ENCODE measurements at places on chromosomes 3 and 15.

GRCh38 chr3:174716956-174717505 lies 142.1 kb upstream of the NAALADL2 start:
- no peak for DNase-seq

GRCh38 chr3:22843854-22844253 lies 359.3 kb upstream of the UBE2E2 start:
- DNase-seq = no peak

GRCh38 chr3:33732394-33732793 lies 14.3 kb upstream of the CLASP2 start:
- DNase-seq = no peak

DNA sequence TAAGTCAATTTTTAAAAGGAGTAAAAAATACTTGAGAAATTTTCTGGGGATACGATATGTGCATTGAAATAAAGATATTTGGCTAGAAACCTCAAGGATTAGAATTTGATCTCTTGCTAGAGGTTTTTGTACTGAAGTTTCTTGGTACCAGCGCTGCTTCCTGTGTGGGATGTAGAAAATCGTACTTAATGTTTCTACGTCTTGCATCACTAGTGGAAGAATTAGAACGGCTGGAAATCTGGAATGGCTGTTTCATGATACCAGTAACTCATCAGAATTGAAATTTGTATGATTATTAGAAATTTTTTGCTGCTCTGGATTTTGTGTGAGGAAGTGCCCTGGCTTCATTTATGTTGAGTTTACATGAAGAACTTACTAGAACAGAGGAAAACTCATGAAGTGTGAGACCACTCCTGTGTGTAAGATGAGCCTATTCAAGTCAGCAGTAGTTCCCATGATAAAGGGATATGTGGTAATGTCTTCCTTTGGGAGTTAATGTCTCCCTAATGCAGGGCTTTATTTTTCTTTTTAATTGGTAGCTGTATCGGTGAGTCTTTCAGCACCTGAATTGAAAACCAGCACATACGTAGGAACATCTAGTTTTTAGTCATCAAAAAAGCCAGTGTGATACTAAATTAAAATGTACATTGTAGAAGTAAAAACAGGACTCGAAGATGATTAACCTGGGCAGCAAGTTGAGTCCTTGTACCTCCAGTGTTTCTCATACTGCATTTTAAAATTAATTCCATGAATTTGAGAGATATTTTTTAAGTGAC lies 3.2 kb downstream of the KBTBD8 start:
- DNase-seq = no peak

- DNase-seq = no peak
Observed at GRCh38 chr15:29638781-29639180, 183.5 kb downstream of the TJP1 start.

DNA sequence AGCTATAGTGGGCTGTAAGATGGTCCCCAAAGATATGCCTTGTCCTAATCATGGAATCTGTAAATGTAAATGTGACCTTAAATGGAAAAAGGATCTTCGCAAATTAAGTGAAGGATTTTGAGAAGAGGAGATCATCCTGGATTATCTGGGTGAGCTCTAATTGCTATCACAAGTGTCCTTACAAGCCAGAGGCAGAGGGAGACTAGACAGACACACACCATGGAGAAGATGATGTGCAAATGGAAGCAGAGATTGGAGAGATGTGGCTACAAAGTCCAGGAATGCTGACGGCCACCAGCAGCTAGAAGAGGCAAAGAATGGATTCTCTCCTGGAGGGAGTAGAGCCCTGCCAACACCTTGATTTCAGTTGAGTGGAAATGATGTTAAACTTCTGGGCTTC lies 102.3 kb upstream of the PROK2 start:
- no peak for DNase-seq

- no peak for DNase-seq
Observed at GRCh38 chr15:72285927-72286516, 13.7 kb upstream of the PARP6 start.

GRCh38 chr15:66566963-66567531 lies 1.2 kb upstream of the LCTL start:
- DNase-seq = no peak

DNA sequence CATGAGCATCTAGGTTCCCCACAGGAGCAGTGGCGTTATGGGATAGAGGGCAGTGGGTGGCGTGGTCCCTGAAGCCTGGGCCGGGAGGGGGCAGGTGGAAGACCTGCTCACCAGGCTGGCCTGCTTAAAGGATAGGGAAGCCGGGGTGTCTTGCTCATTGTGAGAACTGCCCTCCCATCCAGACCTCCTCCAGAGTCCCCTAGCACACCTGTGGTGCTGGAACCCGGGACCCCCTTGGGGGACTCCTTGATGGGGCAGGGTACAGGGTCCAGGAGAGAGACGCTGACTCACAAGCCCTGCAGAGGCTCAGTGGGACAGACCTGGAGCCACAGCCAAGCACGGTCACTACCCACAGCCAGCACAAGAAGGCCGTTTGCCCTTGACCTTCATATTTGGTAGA lies 2.8 kb upstream of the RHCG start:
- DNase-seq = no peak

GRCh38 chr15:92886042-92886537 lies 14.0 kb upstream of the CHD2 start:
- DNase-seq = no peak

GRCh38 chr3:28250999-28251398 lies 9.6 kb downstream of the CMC1 start:
- DNase-seq = no peak

GRCh38 chr15:64232400-64232799 lies 69.6 kb upstream of the PPIB start:
- no peak for DNase-seq

GRCh38 chr15:96345560-96346399 lies 15.3 kb downstream of the NR2F2 start:
- no peak for DNase-seq

DNA sequence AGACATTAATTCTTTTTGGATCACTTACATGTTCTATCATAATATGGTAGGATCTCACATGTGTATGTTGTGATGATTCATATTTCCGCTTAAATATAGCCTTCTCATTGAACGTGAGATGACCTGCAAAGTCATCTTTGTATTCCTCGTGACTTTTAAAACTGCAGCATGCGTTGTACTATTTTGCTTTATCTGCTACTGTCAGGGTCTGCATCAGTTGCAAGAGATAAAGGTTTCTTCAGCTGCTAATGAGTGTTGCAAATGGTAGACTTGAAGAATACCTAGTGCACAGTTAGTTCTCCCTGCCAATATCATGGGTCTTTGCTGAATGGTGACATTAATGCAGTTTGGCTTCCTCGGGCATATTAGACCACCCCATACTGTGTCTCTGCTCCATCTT lies 31.8 kb downstream of the REC114 start:
- DNase-seq = no peak

GRCh38 chr15:84976746-84977345 lies 4.8 kb upstream of the PDE8A start:
- no peak for DNase-seq

DNA sequence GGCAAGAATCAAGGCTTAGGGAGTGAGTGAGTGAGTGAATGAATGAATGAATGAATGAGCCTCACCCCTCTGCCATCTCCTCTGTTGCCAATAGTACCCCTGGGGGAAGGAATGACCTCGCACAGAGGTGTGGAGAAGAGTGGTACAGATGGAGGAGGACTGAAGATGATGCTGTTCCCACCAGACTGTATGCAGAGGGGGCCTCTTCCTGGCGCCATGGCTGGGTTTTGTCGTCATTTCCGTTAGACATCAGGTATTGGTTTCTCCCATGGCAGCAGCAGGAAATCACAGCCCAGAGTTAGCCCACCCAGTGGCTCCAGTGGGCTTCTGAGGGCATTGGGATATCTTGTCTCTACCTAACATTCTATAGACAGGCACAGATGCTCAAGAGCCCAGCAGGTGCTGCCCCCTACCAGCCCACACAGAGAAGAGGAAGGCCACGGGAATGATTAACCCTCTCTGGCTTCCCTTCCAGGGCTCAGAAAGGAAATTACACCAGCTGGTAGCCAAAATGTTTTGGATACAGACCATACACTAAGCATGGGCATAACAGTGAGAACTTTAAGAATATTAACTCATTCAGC lies 109.8 kb upstream of the SLC6A11 start:
- DNase-seq = no peak

- no peak for DNase-seq
Observed at GRCh38 chr3:27089645-27090044, 279.5 kb downstream of the NEK10 start.

- DNase-seq = no peak
Observed at GRCh38 chr15:56744701-56745683, 11.7 kb upstream of the ZNF280D start.

DNA sequence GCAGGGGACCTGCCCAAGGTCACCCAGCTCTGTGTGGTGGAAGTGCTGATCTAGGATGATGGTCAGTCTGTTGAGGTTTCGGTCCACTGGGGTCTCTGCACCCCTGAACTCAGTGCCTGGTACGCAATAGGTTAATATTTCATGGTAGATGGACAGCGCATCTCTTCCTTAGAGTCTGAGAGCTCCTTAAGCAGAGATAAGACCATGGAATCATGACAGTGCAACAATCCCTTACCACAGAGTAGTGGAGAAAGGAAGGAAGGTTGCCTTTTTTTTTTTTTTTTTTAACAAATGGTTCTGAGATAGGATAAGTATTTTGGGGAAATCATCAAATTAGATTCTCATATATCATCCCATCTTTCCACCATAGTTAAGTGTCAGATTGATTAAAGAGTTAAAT lies 79.8 kb upstream of the SLC6A1 start:
- no peak for DNase-seq

- no peak for DNase-seq
Observed at GRCh38 chr3:198081421-198081844, 121.4 kb downstream of the LMLN start.

DNA sequence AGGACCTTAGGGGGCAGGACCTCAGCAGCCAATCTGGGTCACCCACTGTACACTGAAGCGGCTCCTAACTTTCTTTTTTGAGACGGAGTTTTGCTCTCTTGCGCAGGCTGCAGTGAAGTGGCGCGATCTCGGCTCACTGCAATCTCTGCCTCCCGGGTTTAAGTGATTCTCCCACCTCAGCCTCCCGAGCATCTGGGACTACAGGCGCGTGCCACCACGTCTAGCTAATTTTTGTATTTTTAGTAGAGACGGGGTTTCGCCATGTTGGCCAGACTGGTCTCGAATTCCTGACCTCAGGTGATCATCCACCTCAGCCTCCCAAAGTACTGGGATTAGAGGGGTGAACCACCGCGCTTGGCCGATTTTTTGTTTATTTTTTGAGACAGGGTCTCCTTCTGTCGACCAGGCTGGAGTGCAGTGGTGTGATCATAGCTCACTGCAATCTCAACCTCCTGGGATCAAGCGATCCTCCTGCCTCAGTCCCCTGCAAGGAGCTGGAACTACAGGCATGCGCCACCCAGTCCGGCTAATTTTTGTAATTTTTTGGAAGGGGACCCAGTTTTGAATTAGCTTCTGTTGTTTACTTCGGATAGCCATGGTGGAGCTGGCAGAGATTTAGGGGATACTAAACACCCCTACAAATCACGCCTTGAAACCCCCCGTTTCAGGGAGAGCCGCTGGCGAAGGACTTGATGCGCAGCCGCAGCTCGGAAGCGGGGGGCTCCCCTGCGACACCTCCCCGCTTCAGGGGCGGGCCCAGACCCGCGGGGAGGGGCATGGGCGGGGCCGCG lies 1.5 kb upstream of the CLK3 start:
- no peak for DNase-seq

GRCh38 chr3:10524799-10525301 lies 19.5 kb upstream of the ATP2B2 start:
- no peak for DNase-seq

DNA sequence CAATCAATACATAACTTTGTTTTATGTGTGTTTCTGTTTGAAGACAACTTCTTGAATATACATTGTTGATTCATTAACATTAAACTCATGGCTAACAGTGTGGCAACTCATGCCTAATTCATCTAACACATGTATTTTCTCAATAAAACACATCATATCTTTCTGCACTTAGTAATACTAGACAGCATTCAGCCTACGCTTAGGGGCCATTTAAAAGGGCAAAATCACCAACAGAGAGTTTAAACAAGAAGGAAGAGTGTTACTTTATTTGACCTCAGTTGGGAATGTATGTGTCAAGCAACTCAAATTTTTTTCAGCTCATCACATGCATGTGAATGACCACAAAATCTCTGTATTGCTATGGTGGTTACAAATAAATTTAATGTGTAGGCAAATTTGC lies 128.8 kb upstream of the AADACL2 start:
- no peak for DNase-seq

GRCh38 chr15:36614016-36614415 lies 34.6 kb downstream of the CDIN1 start:
- DNase-seq = no peak

GRCh38 chr3:27141668-27142067 lies 227.5 kb downstream of the NEK10 start:
- no peak for DNase-seq

Data from cortex of kidney (tissue), 1 donor.